Amniotic epithelial cell (primary cell): ENCODE measurements at places on chromosomes 7 and 10.

- DNase-seq, result peak; percentile 10
These were observed 439 bp upstream of the EMX2 start for GRCh38 chr10:117541909-117542705.

GRCh38 chr10:1242975-1243374 is 186.8 kb downstream of the WDR37 start:
- DNase-seq, result no peak

DNA sequence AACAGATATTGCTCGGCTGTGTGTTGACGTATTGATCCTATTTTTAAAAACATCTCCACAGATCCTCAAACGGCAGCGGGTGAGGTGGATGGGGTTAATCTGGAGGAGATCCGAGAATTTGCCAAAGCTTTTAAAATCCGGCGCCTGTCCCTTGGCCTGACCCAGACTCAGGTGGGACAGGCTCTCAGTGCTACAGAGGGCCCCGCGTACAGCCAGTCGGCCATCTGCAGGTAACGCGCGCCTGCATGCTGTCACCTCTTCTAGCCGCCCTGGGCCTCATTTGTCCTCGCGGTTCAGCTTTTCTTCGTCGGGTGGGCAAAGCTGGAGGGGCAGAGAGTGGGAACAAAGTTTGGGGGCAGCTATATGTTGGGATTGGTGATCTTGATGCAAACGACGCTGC is 105.7 kb upstream of the YAE1 start:
- DNase-seq, result no peak

- no peak for DNase-seq
These were observed 226.6 kb downstream of the ADAM12 start for GRCh38 chr10:126161691-126162090.

GRCh38 chr7:24911213-24911603 is 68.8 kb downstream of the OSBPL3 start:
- DNase-seq, result no peak

DNA sequence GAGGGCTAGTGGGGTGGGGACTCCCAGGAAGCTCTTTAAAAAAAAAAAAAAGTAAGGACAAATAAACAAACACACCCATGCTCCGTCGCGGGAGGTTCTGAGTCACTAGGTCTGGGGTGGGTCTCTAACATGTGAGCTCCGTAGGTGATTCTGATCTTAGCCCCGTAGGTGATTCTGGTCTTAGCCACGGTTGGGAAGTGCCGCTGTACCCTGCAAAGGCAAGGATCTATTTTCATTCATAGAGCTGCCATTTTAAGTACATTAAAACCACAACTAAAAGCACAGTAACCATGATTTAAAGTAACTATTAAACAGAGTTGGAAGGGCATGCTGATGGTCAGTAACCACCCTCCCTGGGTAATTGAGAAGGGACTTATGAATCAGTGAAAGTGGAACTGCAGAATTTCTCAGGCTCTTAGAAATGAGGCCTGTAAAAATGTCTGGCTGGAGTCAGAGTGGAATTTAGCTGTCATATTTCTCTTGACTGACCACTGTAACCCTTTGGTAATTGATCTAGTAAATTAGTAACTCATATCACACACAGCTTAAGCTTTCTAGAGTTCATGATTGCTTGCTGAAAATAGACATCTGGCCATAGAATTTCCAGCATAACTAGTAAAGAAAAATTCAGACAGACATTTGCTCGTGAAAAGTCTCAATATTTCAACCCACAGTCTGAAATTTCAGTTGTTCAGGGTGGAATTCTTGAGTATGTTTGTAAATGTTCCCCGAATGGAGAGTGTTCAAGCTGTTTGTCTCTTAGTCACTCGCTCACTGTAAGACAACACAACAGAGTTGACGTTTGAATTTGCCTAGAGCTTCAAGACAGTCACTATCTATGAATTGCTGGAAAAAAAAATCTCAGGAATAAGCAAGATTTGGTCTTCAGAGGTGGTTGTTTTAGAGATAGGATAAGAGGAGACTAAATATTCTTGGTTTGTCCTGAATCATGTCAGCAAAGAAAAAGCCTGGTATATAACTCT is 34.2 kb upstream of the TCF7L2 start:
- peak; percentile 34 for DNase-seq

DNA sequence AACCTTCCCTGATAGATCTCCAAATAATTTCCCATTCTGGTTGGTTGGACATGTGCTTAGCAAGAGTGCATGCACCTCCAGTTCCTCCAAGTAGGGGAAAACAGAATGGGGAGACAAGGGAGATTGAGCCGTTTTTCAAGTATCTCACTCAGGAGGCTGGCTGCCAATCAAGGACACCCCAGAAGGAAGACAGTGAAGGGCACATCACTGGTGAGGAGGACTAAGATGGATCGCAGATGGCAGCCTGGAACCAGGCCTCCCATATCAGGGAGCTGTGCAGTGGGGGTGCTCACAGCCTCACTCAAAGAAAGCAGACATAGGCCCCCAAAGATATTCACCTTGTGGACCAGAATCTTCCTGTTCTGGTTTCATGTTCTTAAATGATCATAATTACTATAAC is 31.2 kb downstream of the PTPRZ1 start:
- DNase-seq, result no peak

DNA sequence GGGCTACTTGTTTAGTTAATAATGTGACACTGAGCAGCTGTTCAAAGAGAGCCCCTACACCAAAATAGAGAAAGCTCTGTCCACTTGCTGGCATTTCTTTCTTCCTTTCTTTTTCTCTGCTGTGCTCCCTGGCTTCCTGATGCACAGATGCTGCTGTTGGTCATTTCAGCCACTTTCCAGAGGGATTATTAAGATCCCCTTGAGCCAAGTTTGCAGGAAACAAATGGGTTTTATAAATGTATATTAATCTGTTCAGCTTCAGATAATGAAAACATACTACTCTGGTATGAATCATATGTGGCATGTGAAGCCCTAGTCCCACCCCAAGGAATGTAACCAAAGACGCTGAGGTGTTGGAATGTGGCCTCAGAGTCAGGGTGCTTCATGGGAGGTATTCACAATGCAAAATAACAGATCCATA is 638.2 kb upstream of the FZD8 start:
- DNase-seq, result peak; percentile 17

GRCh38 chr7:33821970-33822369 is 83.4 kb upstream of the BMPER start:
- DNase-seq, result no peak

DNA sequence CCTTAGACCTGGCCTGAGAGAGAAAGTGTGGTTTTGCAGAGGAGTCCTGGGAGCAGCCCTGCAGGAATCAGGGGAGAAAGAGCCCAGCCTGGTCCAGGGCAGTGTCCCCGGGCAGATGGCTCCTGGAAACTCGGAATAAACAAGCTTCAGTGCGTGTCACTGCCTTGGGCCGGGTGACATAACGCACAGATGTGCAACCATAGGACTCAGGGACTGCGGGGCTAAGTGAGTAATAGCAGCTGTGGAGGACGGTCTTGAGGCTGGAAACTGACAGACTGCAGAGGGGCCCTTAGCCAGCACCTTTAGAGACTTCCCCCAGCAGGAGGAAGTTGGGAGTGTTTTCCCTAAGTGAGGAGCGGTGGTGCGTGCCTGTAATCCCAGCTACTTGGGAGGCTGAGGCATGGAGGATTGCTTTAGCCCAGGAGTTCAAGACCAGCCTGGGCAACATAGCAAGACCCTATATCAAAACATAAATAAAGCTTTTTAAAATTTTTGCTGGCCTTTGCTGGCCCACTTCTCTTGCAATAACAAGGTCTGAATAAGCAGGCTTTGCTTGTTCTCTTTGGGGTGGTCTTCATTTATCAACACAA is 5.3 kb upstream of the CLIP2 start:
- DNase-seq, result no peak

GRCh38 chr10:1074748-1075308 is 18.6 kb downstream of the WDR37 start:
- DNase-seq, result peak; percentile 23

- no peak for DNase-seq
These were observed 3.9 kb downstream of the TYSND1 start for GRCh38 chr10:70142555-70142954.

DNA sequence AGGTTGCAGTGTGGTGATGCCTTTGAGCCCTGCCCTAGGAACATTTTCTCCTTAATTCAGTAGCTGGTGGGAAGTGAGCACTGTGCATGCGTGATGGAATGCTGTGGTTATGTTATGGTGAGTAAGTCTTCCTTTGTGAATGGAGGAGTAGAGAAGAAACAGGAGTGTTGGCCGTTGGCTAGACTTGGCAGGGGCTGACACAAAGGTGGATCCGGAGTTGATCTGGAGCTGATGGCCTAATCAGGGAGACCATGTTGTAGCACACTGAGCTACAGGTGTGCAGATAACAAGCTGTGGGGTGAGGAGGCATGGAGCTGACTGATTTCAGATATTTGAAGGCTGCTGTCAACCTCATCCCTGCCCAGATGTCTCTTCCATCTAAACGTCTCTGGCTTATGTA is 122.3 kb downstream of the CNNM2 start:
- peak; percentile 74 for DNase-seq

- DNase-seq, result no peak
These were observed 104.3 kb upstream of the STEAP1B start for GRCh38 chr7:22604246-22604645.

GRCh38 chr10:117486606-117487005 is 55.9 kb upstream of the EMX2 start:
- no peak for DNase-seq

- DNase-seq, result no peak
These were observed 269.1 kb downstream of the PTPRN2 start for GRCh38 chr7:158318511-158318913.
